ENCODE measurements at places on chromosomes 4 and X.

GRCh38 chrX:152926279-152926678, 28.4 kb downstream of the ZNF185 start:
- no peak for DNase-seq

DNA sequence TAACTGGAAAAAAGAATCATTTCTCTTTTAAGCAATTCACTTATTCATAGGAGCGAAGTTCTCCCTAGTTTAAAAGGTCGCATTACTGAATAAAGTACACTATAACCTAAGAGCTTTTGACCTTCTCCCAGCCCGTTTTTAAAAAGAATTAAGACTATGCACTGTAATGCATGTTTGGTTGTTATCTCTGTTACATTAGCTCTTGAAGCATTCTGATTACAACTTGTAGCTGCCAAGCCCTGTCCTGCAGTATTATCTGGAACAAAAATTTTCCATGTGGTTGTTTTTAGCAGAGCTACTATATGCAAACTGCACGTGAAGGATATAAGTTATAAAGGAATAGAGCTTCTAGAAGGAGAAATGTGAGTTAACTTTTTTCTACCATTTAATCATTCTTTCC, 8.1 kb downstream of the GAB1 start:
- DNase-seq = no peak

- no peak for DNase-seq
Measured at GRCh38 chrX:107603429-107604159, 24.7 kb upstream of the PRPS1 start.

GRCh38 chr4:15027921-15028435, 25.7 kb downstream of the CPEB2 start:
- DNase-seq = no peak

DNA sequence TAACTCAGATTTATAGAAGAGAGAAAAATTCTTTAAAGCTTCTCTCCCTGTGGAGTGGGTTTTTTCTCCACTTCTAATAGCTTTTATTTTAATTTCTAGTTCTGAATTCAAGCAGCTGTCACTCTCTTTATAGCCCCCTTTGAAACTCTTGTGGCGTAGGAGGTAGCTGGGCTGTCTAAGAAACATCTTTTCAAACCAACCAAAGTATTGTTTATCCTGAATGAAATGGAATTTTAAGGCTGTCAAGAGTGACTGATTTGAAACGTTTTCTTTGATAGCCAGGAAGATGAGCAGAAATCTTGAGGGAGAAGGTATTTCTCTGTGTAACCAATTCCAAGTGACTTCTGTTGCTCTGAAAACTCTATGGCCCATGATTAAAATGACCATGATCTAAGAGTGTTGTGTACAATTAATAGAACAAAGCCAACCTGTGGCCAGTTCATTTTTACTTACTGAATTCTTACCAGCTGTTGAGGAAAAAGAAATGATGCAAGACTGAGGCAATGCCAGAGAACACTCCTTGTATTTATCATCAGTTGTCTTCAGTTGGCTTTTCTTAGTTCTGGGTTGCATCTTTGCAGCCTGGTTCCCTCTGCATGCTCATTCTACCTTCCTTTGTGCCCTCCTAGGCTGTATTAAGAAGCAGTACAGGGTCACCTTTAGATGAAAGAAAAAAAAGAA, 298.4 kb downstream of the ARHGAP10 start:
- DNase-seq = no peak

All from vagina (tissue), 2 donors.